ENCODE measurements at places on chromosomes 5 and 9. TPM values are rescaled to one million over a fixed set of nuclear protein-coding genes. Genes with fewer than 3 reads are reported as not detected.

GRCh38 chr9:29730163-29730562 lies 2156.9 kb upstream of the C9orf72 start:
- no peak for DNase-seq

DNA sequence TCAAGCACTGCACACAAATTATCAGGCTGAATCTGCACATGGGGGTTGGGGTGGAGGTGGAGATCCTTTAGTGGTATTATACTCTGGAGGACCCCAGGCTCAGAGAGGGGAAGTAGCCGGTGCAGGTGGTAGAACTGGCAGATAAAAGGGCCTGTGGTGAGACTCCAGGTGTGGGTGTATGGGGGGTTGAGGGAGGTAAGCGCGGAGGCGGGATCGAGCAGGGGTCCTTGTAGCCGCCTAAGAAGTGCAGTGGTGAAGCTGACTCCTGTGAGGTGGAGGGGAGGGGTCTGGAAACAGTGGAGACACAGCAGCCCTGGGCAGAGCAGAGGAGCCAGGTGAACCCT lies 841 bp downstream of the ACSL6 start:
- DNase-seq = no peak

- no peak for DNase-seq
These were observed 809.3 kb upstream of the CDH6 start for GRCh38 chr5:30384171-30384570.

CCNI2 gene
- polyA plus RNA-seq = 3.7 TPM

GRCh38 chr5:85538362-85538761 lies 1079.4 kb upstream of the COX7C start:
- DNase-seq = no peak

NEUROG1 gene
- not detected for polyA plus RNA-seq

DNA sequence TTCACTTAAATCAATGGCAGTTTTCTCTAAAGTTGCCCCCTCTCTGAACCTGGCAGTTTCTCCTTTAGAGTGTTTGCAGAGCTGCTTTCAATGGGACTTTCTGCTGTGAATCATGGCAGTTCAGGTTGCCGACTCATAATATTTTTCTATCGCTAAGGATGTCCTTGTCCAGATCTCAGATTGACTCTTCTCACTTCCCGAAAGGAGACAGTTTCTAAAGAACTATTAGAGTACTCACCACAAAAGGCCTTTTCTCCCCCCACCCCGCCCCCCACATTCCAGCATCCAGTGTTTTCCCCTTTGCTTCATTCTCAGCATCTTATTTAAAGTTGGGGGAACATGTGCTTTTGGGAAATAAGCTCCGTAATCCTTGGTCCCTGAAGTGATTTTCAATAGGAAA lies 443.5 kb upstream of the KLF4 start:
- no peak for DNase-seq

- DNase-seq = no peak
These were observed 69.2 kb upstream of the RPS23 start for GRCh38 chr5:82347201-82347865.

All from right renal pelvis (tissue), 4 donors.